ENCODE measurements at places on chromosomes 4 and X.

GRCh38 chrX:7318241-7318640, 170.3 kb upstream of the PUDP start:
- no peak for DNase-seq

- DNase-seq: no peak
Measured at GRCh38 chr4:149311076-149311475, 504.6 kb downstream of the IQCM start.

DNA sequence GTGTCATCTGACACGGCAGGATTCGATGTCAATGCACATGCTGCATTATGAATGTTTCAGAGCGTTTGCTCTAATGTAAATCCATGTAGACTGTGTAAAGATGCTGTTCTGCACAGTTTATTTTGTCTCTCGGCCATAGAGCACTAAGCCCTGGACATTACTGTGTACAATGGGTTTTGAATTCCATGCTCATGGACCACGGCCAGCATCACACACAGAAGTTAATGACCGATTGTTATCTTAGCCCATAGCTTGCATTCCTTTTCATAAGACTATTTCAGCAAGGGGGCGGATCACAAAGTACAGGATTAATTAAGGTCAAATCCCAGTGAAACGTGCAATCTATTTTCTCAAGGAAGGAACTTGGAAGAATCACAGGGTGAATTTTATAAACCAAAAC, 286.1 kb upstream of the TENM3 start:
- DNase-seq: peak; percentile 41

DNA sequence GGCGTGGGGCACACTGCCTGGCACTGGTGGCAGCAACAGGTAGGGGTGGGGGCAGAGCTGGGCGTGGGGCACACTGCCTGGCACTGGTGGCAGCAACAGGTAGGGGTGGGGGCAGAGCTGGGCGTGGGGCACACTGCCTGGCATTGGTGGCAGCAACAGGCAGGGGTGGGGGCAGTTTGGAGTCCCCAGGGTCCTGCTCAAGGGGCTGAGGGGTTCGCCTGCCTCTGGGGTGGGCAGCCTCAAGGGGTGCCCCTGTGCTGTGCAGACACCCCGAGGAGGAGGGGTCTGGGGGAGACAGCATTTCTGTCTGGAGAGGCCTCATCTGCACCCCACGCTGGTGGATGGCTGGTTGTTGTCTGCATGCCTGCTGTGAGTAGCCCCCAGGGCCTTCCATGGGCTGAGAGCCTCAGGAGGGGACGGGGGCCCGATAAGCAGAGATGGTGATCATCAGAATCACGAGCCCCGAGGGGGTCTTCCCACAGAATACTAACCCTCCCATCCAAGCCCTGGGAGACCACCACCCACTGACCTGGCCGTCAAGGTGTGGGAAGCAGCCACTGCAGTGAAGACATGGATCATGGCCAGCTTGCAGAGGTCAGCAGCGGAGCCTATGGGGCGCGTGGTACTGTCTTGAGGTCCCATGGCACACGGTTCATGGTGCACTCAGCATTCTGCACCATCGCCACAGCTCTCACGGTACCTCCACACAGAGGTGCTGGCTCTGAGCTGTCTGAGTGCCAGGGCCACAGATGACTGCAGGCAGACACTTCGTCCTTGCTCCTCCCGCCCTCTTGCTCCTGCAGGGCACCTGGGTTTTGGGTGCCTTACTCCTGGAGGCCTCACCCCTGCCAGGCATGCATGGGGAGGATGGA, 21.5 kb downstream of the NAT8L start:
- DNase-seq: peak; percentile 8

GRCh38 chrX:154354516-154354915, 19.9 kb downstream of the FLNA start:
- DNase-seq: no peak

DNA sequence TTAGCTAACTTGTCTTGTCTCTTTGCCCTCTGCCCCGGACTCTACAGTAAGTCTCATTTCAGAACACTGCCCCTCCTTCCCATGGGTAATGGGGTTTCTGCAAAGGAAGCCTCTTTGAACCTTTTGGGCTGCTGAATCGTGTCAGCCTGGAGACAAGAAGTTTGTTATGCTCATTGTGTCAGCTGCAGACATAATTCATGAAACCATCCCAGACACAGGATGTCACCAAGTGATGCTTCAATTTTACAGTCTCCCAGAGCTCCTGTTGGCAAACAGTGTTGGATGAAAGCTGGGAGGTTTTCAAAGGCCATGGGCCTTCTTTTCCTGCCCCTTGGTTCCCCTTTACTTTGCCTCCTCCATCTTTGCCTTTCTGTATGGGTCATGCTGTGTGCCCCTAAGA, 223.1 kb upstream of the TAPT1 start:
- DNase-seq: no peak

DNA sequence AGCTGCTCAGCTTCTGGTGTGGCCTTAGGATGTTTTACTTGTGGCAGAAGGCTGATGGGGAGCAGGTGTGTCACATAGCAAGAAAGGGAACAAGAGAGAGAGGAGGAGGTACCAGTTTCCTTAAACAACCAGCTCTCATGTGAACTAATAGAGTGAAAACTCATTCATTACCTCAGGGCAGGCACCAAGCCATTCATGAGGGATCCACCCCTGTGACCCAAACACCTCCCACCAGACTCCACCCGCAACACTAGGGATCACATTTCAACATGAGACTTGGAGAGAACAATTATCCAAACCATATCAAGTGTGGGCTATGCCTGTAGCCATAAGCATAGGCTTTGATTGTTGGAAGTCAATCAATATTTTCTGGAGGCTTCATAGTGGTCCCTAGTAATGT, 56.0 kb downstream of the GSX2 start:
- no peak for DNase-seq

DNA sequence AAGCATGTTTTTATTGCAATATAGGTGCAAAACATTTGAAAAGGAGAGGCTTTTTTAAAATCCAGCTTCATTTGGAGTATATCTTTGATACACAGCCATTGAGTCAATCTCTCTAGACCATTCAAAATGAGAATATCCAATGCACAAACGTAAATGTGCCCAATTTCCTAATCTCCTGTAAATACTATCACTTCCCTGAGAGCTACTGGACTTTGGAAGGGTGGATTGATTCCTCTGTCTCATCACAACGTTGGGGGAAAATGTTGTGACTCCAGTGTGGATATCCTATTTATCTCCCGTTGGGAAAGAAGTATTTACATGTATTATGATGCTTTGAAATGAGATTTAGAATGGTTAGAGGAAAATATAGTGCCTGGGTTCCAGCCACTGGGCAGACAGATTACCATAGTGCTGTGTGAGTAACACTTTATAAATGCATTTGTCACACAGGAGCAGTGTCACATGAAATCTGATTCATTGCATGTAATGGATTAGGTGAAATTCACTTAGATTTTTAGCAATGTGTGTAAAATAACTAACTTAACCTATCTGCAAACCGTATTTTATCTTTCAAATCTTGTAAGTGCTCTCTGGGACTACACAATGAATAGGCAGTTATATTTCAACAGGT, 64.4 kb upstream of the VCX3A start:
- no peak for DNase-seq

DNA sequence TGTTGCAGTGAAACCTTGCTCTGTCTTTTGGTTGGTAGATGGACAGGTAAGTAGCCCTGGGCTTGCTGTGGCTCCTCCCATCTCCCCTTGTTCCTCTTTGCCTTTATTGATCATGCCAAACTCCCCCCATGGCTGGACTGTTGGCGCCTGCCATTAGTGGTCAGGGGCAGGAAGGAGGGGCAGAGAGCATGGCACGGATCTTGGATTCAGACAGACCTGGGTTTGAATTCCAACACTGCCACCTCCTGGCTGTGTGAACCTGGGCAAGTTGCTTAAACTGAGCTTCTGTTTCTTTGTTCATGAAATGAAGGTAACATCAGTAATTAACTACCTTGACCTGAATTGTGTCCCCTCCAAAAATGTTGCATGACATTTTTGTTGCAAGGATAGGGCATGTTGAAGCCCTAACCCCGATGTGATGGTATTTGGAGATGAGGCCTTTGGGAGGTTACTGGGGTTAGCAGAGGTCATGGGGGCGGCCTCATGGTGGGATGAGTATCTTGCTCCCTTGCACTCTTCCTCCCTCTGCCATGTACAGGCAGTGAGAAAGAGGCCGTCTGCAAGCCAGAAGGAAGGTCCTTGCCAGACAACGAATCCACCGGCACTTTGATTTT, 6.0 kb downstream of the SLC2A9 start:
- no peak for DNase-seq

GRCh38 chr4:10123227-10124101, 6.9 kb upstream of the WDR1 start:
- DNase-seq: peak; percentile 36

DNA sequence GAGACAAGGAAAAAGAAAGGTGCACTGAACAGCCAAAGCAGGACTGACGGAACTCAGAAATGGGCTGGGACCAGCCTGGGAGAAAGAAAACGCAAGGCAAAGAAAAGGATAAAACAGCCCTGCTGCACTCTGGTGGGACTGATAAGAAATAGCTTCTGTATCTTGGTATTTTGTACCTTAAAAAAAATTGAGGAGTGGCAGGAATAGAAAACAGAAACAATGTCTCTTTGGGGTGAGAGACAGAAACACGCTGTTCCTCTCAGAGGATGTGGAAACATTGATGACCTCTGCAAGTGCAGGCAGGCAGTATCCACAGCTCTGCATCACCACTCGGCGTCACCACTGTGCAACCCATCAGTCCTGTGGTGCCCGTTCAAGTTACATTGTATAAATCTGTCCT, 152.5 kb upstream of the SPRY1 start:
- peak; percentile 14 for DNase-seq

GRCh38 chr4:38385093-38386004, 278.6 kb upstream of the KLF3 start:
- no peak for DNase-seq

DNA sequence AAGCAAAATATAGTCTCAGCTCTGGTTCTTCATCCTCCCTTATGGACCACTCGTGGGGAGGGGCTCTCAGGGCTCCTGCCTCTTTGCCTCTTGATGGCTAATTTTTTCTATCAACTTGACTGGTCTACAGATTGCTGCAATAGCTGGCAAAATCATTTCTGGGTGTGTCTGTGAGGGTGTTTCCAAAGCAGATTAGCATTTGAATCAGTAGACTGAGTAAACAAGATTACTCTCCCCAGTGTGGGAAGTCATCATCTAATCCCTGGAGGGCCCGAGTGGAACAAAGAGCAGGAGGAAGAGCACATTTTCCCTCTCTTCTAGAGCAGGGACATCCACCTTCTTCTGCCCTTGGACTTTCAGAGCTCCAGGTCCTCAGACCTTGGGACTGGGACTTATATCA, 153.5 kb downstream of the STK32B start:
- no peak for DNase-seq

GRCh38 chrX:22628275-22628674, 355.6 kb downstream of the CBLL2 start:
- no peak for DNase-seq

DNA sequence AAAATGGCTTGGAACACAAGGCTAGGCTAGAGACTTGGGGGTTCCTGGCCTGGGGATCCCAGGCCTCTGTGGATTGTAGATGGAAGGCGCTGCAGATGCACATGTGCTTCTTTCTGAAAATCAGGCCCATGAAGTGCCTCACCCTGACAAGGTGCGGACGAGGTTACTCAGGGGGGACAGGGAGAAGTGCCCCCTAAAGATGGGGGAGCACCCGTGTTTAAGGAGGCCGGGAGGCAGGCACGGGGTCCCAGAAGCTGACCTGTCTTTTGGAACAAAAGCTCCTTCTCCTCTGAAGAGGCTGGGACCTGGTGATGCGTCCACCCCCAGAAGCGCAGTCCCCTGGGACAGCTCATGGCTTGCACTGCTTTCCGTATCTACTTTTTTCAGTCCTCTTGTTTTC, 2.4 kb downstream of the PDZD4 start:
- DNase-seq: peak; percentile 10

GRCh38 chr4:126779436-126780166, 853.2 kb upstream of the INTU start:
- DNase-seq: no peak

DNA sequence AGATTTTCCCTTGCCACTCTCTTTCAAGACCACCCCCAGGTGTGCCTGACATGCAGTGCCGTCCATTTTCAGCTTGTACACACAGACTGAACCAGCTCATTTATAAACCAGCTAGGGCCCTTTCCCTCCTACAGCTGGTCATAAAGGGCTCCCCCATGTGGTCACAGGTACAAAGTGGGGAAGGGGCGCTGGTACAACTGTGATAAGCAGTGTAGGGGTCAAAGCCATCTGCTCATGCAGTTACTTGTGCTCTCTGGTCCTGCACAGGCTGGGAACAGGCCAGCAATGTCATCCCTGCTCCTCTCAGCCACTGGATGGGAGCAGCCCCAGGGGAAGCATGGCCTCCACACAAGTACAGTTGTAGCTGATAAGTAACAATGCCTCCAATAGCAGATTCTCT, 20.6 kb downstream of the GABRQ start:
- DNase-seq: no peak

GRCh38 chr4:107734120-107734519, 14.1 kb upstream of the PAPSS1 start:
- no peak for DNase-seq

DNA sequence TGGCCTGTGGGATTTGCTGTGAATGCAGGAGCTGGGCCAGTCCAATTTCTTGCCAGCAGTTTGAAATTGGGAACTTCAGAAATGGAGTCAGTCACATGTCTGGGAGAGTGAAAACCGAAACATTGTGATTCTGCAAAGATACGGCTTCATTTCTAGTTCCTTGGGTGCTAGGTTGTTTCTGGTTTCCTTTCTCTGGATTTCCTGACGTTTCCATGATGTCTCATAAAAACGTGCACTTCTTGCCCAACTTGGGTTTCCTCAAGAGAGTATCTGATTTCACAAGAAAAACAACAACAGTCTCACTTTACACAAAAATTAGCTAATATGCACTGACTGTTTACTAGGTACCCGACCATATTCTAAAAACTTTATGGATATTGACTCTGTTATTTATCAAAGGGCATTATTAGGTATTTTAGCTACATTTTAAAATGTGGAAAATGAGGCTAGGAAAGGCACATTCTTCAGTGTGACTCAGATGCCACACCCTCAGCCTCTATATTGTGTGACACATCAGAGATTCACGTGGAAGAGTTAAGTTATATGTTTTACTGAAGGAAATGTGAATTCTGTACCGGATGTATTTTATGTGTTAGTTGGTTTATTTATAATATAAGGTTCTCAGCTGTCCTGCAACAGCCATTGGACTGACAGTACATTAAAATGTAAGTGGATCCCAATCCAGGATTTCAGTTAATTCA, 225.0 kb upstream of the PUDP start:
- peak; percentile 18 for DNase-seq

- no peak for DNase-seq
Measured at GRCh38 chrX:143095816-143096215, 70.1 kb downstream of the SPANXN4 start.

DNA sequence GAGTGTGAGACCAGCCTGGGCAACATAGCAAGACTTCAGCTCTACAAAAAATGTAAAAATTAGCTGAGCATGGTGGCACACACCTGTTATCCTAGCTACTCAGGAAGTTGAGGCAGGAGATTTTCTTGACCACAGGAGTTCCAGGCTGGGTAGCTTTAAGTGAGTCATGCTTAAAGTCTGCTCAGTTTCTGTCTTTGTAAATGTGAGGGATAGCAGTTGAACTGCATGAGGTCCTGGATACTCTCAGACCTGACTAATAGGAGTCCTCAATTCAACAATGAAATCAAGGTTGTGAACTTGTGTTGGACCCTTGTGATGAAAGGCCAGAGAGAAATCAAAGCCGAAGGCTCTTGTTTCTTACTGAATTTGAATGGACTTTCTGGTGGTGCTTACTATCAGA, 45.2 kb downstream of the STARD8 start:
- DNase-seq: peak; percentile 26

- peak; percentile 5 for DNase-seq
Measured at GRCh38 chr4:168019019-168019651, 73.2 kb upstream of the ANXA10 start.

Data from AG08396 (cell line).